ENCODE measurements at places on chromosomes 13 and 19.

GRCh38 chr19:33569821-33570220, 48.2 kb upstream of the PEPD start:
- no peak for DNase-seq

GRCh38 chr13:99980201-99980823, 1.3 kb upstream of the ZIC2 start:
- no peak for DNase-seq

GRCh38 chr13:59686798-59687394, 476.8 kb downstream of the DIAPH3 start:
- no peak for DNase-seq

- no peak for DNase-seq
These were observed 64.2 kb downstream of the ARHGAP35 start for GRCh38 chr19:46924874-46925547.

DNA sequence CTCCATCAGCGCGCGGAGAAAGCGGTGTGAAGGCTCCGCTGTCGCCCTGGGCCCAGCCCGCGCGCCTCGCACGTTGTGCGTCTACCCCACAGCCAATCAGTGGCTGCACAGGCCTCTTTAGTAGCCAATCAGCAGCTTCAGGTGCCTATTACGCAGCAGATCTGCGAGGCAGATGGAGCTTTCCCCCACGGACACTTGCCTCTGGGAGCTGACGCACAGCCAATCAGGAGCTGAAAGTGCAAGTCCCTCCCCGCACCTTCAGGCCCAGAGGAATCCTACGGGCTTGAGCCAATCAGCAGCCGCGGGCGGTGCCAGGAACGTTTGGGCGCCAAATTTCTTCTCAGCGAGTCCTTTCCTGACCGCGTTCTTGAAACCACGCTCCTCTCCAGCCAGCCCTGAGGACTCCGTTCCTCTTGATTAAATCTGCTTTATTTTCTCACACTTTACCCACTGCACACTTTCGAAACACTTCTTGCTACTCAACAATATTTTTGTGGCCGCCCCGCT, 39.9 kb downstream of the SIGLEC7 start:
- DNase-seq = no peak

DNA sequence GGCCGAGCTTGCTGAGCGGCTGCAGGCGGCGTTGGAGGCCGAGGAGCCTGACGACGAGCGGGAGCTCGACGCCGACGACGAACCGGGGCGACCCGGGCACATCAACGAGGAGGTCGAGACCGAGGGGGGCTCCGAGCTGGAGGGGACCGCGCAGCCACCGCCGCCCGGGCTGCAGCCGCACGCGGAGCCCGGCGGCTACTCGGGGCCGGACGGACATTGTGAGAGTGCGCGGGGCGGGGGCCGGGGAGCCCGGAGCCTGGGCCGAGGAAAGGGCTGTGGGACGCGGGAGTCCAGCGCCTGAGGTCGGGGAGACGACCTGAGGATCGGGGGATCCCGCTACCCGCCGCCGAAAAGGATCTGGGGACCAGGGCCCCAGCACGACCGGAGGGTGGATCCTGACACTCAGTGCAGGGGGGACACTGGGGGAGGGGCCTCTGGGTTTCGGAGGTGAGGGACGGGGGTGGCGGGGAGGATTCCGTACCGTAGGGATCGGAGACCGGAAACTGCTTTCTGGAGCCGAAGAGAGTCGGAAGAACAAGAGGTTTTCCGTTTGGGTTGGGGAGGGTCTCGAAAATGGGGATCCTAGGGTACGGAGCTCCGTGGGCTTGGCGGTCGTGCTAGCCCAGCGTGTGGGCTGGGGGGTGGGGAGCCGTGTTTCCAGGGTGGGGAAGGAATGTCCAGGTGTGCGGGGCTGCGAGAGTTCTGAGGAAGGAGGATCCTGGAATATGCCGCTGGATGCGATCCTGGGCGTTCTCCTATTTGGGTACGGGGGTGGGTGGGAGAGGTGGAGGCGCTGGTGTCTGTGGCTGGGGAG, 616 bp downstream of the HNRNPUL1 start:
- DNase-seq = no peak

DNA sequence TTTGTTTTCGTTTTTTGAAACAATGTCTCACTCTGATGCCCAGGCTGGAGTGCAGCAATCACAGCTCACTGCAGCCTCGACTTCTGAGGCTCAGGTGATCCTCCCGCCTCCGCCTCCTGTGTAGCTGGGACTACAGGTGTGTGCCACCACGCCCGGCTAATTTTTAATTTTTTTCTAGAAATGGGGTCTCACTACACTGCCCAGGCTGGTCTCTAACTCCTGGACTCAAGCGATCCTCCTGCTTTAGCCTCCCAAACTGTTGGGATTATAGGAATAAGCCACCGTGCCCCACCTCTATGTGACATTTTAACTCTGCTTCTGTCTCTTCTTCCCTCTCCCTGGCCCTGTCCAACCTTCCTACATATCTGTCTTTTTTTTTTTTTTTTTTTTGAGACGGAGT, 5.1 kb downstream of the ATP1A3 start:
- no peak for DNase-seq

DNA sequence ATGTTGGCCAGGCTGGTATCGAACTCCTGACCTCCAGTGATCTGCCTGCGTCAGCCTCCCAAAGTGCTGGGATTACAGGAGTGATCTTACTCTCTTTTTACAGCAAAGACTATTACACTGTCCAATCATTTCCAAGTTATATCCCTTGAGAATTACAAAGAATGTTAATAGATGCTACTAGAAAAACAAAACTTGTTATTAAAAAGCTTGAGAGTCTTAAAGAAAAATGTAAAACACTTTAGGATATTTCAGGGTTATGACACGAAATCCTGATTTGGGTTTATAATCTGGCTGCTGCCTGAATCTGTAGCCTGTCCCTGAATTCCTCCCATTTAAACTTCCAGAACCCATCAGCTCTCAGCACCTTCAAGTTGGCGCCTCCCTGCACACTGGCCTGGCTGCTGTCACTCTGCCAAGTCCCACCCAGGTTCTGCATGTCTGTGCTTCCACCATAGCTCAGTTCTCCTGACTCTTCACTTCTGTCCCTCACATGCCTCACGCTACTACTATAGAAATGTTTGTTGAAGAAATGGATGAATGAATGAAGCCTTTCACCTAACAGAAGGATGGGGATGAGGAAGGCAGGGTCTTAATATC, 55.8 kb upstream of the RFXAP start:
- DNase-seq = no peak

DNA sequence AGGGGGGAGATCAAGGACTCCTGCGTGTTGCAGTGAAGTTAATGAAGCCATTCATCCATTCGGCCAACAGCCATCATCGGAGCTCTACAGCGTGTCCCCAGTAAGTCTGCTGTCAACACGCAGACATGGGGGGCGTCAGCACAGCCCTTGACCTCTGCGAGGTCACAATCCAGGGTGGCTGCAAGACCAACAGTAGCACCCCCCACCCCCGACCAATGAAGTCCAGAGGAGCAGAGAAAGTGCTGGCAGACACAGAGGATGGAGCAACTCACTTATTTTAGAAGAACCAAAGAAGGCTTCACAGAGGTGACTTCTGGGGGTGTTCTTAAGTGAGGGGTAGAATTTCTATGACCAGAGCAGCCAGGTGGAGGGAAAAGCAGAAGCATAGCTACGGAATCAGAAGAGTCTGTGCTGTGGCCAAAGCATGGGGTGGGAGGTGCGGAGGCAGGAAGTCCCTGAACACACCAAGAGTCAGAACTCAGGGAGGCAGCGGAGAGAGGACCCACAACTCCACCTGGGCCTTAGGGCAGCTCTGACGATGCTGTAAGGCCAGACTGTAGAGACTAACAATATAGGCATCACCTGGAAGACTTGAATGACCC, 185.4 kb downstream of the FOXO1 start:
- DNase-seq = no peak

- DNase-seq = no peak
These were observed 60.1 kb upstream of the MYCBP2 start for GRCh38 chr13:77386880-77387606.

- DNase-seq = no peak
These were observed 55.7 kb downstream of the FAM216B start for GRCh38 chr13:42836930-42837690.

- DNase-seq = no peak
These were observed 8.6 kb downstream of the KDM4B start for GRCh38 chr19:4977299-4978174.

DNA sequence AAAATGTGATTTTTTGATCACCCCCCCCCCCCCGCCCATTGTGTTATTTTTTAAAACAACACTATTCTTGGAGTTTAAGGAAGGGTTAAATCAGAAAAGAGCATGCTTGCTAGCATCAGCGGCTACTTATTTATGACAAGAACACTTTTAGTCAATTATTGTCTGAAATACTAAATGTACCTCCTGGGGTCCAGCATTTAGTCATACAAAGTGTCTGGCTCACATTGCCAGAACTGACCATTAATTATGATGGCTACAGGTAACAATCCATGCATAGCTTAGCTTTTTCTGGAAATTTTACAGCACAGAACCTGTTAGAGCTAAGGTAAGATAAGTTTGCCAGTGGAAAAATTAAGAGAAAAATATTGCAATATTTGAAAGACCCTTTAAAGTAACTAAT, 90.1 kb downstream of the PCDH9 start:
- no peak for DNase-seq

GRCh38 chr19:44076325-44076724, 4.4 kb downstream of the ZNF284 start:
- DNase-seq = no peak

DNA sequence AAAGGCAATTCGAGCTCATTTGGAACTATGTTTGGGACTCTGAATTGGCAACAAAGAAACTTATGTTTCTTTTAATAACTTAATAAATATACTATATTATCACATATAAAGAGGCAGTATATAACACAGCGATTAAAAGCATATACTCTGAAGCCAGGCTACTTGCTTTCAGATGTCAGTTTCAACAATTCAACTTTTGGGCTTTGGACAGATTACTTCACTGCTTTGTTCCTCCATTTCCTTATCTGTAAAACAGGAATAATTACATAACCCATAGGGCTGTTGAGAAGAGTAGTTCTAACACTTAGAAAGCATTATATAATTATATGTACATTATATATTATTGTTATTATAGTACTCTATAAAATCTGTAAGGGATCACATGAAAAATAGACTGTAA, 107.2 kb downstream of the EDNRB start:
- no peak for DNase-seq

DNA sequence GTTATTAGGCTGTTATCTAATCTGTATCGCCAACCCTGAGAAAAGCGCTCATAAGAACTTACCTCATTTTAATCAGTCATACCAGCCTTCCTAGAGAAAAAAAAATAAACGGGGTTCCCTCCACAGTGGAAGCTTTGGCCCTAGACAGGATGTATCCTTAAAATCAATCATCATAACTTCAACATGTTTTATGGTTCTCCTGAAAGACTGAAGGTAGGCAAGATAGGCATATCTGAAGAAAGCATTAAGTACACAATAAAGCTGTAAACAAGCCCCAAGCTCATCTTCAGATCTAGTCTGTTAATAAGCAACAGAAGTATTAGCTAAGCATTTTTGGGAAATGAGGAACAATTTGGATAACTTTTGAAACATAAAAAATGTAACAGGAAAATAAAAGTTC, 18.7 kb upstream of the SERP2 start:
- DNase-seq = no peak

DNA sequence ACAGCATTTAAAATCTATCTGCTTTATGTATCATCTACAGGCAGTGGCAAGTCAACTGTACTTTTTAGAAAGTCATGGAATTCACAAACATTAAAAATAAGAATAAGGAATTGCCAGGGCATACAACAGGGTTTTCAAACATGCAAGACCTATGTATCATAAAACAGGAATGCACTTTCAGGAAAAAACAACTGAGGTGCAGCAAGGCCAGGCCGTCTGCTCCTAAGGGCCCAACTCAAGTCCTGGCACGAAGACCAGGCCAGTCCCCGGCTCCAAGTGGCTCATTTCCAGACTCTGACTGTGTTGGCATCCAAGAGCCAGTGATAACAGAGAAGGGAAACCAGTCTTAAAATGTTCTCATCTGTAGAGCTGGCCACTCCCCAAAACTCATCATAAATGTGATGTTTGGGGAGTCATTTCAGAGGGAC, 7.1 kb downstream of the RFX2 start:
- DNase-seq = no peak

DNA sequence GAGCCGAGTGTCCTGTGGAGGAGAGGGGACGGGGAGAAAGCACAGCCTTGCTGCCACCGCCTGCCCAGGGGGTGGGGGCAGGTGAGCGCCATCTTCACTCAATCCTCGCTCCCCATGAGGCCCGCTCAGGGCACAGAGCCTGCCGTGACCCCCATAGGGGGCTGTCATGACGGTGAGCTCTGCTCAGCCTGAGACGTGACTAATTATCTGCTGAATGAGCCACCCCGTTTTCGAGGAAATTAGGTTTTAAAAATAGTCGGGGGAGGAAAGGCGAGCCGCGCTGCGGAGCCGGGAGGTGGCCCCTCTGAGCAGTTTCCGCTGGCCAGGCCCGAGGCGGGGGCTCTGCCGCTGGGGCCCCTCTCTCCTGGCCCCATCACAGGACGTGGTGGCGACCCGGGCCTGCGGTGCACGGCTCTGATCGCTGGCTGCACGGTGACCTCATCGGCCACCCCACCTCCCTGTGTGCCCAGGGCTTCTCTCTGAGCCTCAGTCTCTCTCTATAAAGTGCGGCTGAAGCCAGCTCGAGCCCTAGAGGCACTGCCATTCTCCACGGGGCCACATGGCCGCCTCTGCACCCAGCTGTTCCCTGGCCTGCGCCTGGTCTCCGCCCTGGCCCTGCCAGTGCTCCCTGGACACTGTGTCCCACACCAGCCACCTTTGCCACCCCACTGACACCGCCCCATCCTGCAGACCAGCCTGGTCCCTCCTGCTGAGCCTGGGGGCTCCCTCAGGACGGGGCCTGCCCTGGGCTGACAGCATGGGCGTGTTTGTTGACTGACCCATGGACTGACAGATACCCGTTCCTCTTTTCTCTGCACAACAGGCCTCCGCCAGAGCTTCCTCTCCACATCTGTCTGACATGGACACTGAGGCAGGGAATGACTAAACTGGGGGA, 28.3 kb downstream of the PIP5K1C start:
- DNase-seq = no peak

DNA sequence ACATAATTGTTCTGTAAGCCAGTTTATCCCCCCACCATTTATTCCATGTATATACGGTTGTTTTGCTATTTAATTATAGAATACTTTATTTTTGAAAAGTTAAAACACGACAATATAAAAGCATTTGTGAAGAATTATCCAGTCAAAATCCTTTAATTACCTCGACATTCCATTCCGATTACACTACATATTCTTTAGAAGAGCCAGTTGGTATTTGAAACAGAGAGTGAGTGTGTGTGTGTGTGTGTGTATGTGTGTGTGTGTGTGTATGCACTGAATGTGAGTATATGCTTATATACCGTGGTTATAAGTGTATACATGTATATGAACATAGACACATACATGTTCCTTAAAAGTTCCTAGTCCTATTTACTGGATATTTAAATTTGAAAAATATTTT, 87.8 kb upstream of the KLF5 start:
- DNase-seq = no peak

DNA sequence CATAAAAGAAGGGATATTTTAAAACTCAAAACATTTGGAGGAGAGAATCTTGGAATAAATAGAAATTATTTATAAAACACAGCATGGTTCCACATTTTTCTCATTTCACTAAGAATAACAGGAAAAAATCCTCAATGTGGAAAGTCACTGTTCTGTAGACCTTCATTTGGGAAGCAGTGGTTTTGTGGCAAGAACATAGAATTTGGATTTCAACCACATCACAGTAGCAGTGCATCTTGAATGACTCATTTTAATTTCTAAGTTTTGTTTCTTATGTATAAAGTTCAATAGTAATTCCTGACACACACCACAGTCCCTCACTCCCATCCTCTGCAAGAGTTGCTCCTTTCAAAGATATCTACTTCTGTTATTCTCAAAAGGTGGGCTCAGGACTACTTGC, 264.0 kb downstream of the ENOX1 start:
- no peak for DNase-seq

GRCh38 chr13:76636829-76637228, 249.4 kb downstream of the KCTD12 start:
- DNase-seq = no peak

All from NCI-H1417 treated with DMSO at 0.1 percent for 48 hours (cell line).